ENCODE measurements at places on chromosomes 5 and 9.

- DNase-seq = no peak
Observed at GRCh38 chr5:119036101-119036762, 34.7 kb upstream of the DMXL1 start.

GRCh38 chr5:141840280-141840812 lies 37.9 kb downstream of the PCDH1 start:
- DNase-seq = no peak

- DNase-seq = no peak
Observed at GRCh38 chr5:16931334-16932110, 4.6 kb downstream of the MYO10 start.

GRCh38 chr5:1123418-1124147 lies 11.7 kb upstream of the SLC12A7 start:
- no peak for DNase-seq

DNA sequence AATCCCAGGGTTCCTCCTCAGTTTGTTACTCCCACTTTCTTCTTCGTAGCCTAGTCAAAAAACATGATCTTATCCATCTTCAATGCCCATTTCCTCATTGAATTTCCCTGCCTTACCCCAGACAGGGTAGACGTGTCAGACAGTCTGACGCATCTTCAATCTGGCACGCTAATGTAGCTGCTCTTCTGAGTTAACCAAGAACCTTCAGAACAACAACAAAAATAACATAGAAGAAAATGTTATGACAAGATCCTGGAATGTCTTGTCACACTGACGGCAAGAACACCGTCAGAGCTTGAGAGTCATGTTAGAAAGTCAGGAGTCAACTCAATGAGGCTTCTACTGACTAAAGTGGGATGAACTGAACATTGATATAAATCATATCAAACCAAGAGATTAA lies 122.7 kb upstream of the SPDL1 start:
- no peak for DNase-seq
